Mucosa of gallbladder (tissue), 1 donor: ENCODE measurements at places on chromosomes 4 and X. TPM values are rescaled to one million over a fixed set of nuclear protein-coding genes. Genes with fewer than 3 reads are reported as not detected.

GRCh38 chrX:132171478-132171877, 43.7 kb upstream of the FRMD7 start:
- no peak for DNase-seq

DNA sequence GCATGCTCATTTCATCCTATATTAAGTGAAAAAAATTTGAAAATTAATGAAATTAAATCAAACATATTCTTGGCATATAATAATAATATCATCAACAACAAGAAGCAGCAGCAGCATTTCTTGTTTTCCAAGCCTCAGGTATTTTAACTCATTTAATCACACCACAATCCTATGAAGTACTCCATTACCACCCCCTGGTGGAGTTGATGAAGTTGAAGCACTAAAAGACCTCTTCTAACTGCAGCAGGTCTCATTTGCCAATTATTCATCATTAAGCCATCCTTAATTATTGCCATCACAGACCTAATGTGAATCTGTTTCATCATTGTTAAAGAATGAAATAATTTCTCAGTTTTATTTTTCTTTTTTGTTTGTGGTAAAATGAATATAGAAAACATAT, 801.4 kb upstream of the GRID2 start:
- no peak for DNase-seq

GRCh38 chrX:75273483-75273882, 402 bp upstream of the UPRT start:
- DNase-seq = no peak

- no peak for DNase-seq
Measured at GRCh38 chr4:1398681-1399507, 7.3 kb downstream of the NKX1-1 start.

Gene GPR34
- 20.9 TPM for total RNA-seq

Gene PPEF2
- not detected for total RNA-seq
